ENCODE measurements at places on chromosomes 11 and 22.

DNA sequence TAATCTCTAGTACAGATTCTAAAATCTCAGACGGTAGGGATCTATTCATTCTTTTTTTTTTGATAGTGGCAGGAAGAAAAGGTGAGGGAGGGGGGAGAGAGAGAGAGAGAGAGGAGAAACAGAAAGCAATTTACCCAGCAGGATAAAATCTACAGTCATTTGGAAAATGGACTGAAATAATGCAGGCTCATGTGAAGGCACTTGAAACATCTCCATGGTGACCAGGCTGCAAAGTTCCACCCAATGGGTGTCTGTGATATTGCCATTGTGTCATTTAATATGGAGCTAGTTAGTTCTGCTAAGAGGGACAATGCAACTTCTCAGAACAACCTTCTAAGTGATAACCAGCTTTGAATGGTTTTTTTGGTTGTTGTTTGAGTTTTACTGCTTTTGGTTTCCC, 165.2 kb upstream of the RAG2 start:
- DNase-seq: no peak

GRCh38 chr11:10310301-10310841, 5.5 kb downstream of the ADM start:
- DNase-seq: no peak

- DNase-seq: no peak
These were observed 2.9 kb downstream of the MAPK12 start for GRCh38 chr22:50258361-50259292.

DNA sequence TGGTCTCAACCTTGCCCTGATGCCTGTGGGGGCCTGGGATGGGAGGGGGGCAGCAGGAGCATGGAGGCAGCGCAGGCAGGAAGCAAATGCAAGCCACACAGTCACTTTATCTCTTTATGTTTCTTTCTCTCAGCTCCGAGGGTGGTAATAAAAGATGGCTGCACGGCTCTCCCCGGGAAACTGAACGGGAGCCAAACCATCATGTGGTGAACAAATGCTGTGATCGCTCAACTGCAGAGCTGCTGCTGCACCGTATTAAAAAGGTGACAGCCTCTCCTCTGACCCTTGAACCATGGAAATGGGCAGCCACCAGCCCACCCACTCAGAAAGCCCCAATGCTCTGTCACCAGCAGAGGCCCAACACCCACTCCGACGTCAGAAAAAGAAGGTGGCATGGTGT, 110.0 kb downstream of the TIMP3 start:
- DNase-seq: peak; percentile 21

DNA sequence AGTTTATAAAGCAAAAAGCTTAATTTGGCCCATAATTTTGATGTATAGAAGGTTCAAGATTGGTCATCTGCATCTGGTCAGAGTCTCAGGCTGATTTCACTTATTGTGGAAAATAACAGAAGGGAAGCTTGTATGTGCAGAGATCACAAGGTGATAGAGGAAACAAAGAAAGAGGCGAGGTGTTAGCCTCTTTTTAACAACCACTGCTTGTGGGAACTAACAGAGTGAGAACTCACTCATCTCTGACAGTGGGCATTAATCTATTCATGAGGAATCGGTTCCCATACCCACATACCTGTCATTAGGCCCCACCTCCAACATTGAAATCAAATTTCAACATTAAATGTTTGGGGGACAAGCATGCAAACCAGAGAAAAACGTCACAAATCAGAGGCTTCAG, 250.3 kb downstream of the GRM5 start:
- DNase-seq: no peak
